ENCODE measurements at places on chromosomes 7 and 10. TPM values are rescaled to one million over a fixed set of nuclear protein-coding genes. Genes with fewer than 3 reads are reported as not detected.

Gene SFXN2
- total RNA-seq = 5.7 TPM

Gene C1GALT1
- total RNA-seq = 261 TPM

Gene KAZALD1
- total RNA-seq = 1.2 TPM

Gene CDH23
- total RNA-seq = 4.3 TPM

Gene SORCS1
- 8.9 TPM for total RNA-seq

Gene GPR22
- not detected for total RNA-seq

Gene GRK5
- 0.74 TPM for total RNA-seq

Gene IFRD1
- total RNA-seq = 73.6 TPM

All from GM23338 (cell line).